ENCODE measurements at places on chromosomes 7 and 10.

DNA sequence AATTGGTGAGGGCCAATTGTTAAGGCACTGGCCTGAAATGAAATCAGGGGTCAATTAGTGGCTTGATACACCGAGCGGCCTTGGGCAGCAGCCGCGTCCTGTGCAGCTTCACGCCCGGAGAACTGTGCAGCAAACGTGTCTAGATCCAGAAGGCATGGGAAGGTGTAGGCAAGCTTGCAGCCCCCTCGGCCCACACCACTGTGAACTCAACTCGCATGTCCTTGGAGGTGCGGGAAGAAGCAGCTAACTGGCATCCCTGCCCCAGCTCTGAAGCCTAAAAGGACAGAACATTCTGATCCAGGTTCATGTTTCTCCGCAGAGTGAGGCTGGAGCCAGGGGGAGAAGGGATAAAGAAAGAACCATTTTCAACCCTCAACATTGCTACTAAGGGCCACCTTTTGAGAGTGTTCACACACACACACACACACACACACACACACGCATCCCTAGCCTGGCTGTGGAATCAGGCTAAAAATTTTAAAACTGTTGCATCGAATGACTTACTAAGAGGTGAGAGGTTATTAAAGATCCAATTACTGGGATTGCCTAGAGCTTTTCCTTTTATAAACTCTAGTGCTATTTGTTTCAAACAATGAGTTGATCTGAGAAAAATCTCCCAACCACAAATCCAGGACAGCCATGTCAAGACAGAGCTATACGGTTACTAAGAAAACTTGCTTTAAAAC lies 104.0 kb downstream of the PARP12 start:
- no peak for DNase-seq

DNA sequence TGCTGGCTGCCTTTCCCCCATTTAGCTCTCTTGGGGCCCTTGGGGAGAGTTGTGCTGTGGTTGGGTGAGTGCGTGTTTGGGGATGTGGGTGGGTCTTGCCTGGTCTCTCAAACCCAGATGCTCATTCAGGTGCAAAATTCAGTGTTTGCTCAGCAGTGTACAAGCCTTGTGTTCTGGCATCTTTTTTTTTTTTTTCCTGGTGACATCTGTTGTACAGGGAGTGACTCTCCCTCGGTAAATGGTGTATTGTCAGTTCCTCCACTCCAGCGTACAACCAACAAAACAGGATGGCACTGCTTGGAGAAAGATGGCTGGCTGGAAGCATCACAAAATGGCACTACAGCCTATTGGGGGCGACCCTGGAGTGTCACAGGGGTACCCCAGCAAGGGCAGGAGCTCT lies 75.5 kb downstream of the LRMDA start:
- DNase-seq, result no peak

- no peak for DNase-seq
Observed at GRCh38 chr10:77501152-77501845, 136.3 kb downstream of the KCNMA1 start.

GRCh38 chr10:68876246-68877138 lies 24.6 kb upstream of the DDX50 start:
- DNase-seq, result peak; percentile 16

GRCh38 chr7:150755473-150756099 lies 18.4 kb downstream of the GIMAP5 start:
- no peak for DNase-seq

Data from retina (tissue), 1 donor.